ENCODE measurements at places on chromosomes 6 and 20.

GRCh38 chr20:25158043-25158442 lies 37.5 kb upstream of the ENTPD6 start:
- peak; percentile 49 for DNase-seq

GRCh38 chr6:160278786-160279310 lies 20.2 kb upstream of the SLC22A2 start:
- DNase-seq: no peak

DNA sequence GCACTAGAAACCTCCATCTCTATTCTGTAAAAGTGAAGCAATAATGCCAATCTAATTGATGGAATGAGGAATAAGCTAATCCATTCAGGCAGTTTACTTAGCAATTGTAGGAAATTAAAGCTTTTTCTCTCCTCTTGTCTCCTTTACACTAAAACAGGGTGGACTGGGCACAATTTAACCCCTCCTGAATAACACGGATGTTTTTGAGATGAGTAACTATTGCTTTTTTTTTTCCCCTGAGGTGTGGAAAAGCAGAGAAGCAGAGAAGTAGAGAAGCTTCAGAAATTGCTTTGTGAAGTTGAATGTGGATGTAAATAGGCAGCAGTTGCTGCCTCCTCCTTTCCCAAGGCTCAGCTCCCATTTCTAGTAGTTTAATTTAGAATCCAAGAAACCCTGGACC lies 40.0 kb upstream of the GCNT2 start:
- no peak for DNase-seq

DNA sequence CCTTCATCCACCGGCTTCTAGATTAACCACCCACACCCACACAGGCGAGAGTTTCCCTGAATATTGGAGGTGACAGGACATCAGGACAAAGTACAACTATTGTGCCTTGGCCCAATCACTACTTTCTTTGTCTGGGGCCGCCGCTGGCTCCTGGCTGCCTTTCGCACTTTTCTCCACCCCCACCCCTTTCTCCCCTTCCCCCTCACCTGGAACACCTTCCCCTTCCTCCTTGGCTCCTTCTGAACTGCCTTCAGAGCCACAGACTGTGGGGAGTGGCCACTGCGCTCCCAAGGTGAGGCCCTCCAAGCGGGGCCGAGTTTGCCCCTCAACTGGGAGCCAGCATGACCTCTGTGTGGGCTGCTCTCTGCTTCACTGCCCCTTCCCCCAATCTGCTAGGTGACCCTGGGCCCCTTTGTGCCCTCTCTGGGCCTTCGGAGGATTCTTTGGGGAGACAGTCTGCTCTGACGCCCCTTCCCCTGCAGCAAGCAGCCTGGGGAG lies 3.0 kb upstream of the VEGFA start:
- no peak for DNase-seq

- DNase-seq: peak; percentile 100
These were observed at the start of gene OSBPL2 for GRCh38 chr20:62237801-62238568. Gene OSBPL2 (plus strand): TSS chr20:62238521. CDS start chr20:62256185, 17,664 bp downstream.

DNA sequence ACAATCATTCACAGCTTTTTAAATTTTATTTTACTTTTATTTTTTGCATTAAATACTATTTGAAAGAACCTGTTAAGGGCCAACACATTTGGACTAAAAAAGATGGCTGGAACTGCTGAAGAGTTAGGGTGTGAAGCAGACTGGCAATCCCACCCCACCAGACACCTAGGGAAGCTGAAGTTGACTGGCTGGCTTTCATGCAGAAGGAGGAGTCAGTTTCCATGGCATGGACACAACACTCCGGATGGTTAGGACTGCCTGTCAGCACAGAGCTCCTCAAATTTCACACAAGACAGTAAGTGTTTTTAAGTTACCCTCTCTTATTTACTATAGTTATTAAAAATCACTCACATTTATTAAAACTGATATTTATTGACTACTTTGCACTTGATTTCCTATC lies at the start of gene ANKRD66:
TSS of gene ANKRD66 (plus strand) at position 238 of the 400 bp plus-strand sequence. CDS start 5,016 bp downstream, outside the sequence.
- DNase-seq: no peak

DNA sequence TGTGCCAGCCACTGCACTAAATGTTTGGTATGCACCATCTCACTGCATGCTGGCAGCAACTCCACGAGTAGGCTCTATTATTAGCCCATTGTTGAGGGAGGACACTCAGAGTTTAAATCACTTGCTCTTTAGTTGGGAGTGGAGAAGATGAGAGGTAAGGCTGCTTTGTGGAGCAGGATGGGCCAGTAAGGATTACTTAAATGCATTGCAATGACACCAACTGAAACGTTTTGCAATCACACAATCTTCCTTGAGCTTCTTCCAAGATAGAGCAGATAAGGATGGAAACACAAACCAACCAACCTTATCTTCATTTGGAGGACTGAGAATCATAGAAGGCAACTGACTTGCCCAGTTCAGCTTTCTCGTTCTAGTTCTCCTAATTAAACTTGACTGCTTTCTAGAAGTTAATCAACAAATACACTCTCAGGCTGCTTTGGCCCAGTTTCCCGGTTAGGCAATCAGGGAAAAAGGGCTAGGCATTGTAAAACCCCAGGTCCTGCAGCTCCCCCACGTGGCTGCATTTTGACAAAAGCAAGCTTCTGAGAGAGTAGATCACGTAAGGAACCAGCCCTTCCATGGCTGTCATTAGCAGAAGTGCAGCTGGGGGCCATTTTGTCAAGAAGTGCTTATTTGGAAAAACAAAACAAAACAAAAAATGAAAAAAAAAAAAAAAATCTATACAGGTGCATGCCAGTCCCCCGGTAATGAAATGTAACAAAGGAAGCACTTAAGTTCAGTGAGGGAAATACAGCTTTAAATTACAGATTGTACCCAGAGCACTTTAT lies 130.6 kb downstream of the BCAS1 start:
- DNase-seq: peak; percentile 85

DNA sequence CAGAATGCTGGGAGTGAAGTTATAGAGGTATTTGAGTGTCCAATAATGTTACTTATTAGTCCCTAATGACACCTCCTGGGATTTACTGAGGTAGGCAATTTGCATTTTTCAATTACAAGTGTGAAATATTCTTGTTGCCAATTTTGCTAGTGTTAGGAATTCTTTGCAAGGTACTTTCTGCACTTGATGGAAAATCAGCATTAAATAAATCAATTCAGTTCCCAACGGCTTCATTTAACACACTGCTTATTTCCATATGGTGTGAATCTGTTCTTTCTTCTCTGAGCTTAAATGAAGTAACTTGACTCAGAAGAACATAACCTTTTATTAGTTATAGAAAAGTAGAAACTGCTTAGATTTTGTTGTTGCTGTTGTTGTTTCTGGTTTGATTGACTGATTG lies 21.2 kb downstream of the CCN2 start:
- DNase-seq: no peak

DNA sequence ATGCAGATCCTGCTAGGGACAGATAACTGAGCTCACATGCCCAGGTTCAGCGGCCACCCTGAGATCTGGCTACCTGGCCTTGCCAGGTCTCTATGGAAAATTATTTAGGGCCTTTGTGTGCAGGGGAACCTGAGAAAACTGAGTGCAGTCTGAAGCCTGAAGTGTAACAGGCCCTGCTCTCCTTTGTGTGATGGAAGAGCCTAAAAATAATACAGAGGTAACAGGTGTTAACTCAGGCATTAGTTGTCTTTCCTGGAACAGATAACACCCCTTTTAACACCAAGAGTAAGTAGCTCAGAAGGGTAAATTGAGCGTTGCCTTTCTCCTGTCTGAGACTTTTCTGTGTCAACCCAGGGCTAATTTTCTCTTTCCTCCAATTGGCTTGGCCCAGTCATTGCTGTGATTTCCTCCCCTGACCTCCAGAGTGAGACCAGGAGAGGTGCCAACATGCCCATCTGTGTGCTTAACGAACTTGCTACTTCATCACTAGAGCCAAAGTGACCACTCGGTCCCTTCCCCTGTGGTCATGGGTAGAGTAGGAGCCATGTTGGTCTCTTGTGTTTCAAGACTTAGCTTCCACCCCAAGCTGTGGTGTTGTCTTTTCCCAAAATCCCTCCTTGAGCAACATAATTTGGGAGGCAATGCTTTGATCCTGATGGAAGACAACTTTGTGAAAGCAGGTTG lies 304.4 kb upstream of the JAG1 start:
- DNase-seq: no peak

- DNase-seq: no peak
These were observed 120.9 kb downstream of the COL12A1 start for GRCh38 chr6:75084872-75085381.

DNA sequence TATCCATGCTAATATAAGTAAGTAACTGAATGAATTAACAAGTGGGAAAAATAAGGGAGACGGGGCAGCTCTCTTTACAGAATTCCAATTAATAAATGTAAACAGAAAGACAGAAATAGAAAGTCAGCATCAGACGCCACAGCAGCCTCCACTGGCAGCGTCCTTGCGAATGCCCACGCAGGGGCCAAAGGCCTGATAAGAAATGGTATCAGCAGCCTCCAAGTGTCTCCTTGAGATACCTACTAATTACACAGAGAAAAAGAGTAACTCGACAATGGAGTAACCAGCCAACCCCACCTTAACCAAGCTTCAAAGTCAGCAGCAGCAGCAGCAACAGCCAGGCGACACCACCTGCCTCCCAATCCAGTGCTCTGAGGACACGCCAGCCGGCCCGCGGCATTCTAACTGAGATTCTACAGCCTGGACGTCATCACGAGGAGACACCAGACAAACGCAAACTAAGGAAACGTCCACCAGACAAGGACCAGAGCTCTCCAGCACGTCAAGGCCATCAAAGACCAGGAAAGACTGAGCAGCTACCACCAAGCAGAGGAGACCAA lies 78.8 kb downstream of the TAF4 start:
- DNase-seq: no peak

DNA sequence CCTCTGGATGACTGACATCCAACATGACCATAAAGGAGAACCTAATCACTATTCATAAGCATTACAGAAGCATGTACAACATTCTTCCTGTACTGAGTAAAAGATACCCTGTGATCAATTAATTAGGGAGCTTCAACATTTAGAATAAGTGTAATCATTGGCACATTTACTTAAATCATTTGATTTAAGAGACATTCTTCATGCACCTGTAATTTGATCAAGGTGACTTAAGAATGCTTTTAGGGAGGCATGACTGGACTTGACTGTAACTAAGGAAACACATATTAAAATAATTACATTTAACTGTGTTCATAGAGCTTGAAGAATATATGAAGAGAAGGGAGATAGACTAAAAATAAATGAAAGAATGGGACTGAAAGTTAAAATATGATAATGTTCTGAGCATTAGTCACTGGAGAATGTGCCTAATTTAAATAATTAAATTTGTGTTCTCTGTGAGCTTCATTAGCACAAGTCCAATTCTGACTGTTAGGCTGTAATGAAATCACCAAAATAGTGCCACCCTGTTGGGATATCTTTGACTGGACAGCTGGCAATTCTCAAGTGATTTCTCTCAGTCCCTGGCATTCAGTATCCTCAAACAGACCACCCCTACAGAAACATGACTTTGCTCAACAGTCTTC lies 295.5 kb upstream of the ADGRB3 start:
- no peak for DNase-seq

DNA sequence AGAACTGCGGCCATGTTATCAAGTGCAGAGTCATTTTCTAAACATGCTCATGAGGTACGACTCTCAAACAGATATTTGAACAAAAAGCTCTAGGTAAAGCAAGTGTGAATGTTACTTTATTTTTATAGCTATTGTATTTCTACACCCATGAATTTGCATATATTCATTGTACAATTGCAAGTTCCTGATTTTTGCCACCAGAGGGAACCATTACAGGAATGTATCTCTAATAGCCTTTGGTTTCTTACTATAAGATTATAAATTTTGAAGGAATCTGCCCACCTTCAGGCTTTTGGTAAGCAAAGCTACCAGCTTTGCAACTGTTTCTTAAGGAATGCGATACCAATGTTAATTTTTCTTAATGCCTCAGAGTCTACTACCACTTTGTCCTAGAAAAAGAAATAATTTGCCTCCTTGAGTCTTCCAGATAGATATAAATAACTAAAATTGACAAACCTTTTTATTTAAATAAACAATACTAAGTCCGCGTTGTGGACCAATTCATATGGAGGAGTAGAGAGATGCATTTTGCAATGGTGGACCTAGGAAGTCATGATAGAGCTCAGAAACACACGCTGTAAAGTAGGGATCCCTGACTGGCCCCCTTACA lies 125.4 kb upstream of the SAMD5 start:
- DNase-seq: no peak

DNA sequence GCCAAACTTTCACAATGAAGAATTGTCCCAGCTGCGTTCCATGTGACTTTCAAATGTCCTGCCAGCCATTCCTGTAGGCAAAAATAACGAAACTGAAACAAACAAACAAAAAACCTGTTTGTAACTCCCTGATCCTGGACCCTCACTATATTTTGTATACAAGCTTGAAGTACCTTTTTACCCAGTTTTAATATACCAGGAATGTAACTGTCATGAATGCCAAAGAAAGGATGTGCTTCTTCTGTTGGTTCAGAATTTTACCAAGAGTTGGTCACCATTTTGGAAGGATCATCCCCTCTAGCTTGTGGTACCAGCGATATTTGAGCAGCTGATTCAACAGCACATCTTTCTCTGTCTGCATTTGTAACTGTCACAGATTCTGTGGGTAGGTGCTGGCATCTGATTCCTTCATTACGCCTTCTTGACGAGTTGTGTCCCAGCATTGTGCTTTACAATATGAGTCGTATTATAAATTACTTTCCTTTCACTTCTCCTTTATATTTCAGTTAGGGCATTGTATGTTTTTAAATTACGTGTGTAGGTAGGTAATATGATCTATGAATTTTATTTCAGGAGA lies 93.9 kb downstream of the DLGAP4 start:
- no peak for DNase-seq

DNA sequence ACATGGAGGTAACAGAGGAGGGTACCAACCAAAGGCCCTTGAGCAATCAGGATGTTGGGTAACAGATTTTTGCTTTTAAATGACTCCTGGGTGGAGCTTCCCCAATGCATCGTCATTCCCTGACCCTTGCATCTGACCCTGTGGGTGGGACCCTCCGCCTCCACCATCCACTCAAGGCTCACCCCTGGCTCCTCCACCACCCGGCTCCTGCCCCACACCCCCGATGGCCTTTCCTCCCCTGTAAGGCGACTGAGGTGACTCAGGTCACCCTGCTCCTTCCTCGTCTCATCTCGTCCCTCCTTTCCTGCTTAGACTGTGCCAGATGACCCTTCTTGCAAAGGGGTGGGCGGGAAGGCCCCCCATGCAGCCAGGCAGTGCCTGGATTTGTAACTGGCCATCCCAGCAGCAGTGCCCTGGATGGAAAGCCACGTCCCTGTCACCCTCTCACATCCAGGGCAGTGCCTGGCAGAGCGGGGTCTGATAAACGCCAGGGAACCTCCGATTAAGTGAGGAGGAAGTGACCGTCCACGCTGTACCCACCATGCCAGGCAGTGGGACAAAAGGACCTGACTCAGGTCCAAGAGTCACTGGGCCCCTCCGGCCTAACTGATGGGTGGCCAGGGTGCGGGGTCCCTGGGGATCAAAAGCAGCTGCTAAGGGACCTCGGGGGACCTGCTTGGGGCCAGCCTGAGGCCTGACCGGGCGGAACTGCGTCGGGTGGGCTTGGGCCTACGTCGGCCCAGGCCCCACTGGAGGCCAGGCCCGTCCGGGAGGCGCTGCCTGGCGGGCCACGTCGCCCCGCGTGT lies 624 bp upstream of the NPEPL1 start:
- no peak for DNase-seq

Measured in activated CD4-positive, alpha-beta T cell treated with anti-CD3 and anti-CD28 coated beads, Interleukin-2, Interleukin-4, amounts not matched to agents 100 ng/mL and 50 ng/mL, durations not matched to agents 16 hours and 8 hours (primary cell).